ENCODE measurements at places on chromosomes 6 and 20.

DNA sequence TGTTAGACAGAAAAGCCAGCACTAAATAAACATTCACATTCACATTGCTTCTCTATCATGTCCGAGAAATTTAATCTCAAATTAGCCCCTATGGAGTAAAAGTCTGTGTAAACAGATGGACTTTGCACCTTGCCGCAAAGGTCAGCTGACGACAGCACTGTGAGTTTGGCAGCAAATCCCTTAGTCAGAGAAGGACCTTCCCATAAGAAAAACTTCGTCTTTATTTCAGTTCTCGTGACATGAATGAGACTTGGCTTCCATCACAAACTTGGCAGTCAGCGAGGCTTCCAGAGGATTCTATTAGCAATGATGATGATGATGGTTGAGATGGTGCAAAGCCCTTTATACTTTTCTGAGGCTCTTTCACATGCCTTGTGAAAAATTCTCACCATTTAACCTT lies 133.7 kb upstream of the IFNGR1 start:
- DNase-seq = no peak

DNA sequence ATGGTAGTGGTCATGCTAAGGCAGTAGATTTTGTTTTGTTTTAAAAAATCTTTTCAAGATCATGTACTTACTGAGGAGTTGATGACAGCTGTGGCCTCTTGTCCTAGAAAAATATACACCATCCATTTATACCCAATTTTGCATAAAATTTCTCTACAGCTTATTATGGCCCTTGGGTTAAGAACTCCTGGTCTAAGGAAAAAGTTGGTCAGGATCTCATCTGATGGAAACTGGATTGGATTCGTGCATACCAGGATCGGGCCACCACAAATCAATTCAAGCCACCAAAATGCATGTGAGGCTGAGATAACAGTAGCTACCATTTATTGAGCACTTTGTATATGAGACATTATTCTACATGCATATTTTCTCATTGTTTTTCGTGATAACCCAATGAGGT lies 244.4 kb downstream of the ZFAND3 start:
- no peak for DNase-seq

- DNase-seq = no peak
Measured at GRCh38 chr20:4819901-4820300, 98.2 kb downstream of the PRND start.

GRCh38 chr6:144214622-144215401 lies 64.5 kb downstream of the STX11 start:
- no peak for DNase-seq

DNA sequence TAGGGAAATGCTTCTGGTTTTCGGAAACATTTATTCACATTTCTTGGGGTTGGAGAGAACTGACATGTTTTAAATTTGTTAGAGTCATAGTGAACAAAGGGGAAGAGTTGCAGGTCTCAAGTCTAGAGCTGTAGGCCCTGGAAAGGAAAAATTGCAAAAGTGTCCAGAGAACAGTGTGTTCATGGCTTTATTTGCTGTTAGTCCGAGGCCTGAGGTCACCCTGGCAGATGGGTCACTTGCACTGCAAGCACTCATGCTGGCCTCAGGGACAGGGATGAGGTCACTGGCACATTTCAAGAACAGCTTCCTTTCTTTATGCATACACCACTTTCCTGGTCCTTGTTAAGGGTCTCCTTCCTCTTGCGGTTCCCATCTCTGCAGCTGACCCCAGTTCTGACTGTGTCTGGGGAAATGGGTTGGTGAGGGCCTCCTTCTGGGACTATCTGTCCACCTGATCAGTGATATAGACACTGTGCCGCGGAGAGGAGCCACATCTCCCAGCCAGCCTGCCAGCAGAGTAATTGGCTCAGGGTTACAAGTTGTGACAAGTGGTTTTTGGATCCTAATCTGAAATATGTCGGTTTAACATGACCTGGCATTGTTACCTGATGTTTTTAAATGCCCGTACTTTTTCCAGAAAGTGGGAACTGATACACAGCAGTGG lies 194.0 kb downstream of the EYA4 start:
- DNase-seq = no peak

GRCh38 chr6:89471287-89471867 lies 38.4 kb downstream of the ANKRD6 start:
- DNase-seq = no peak

DNA sequence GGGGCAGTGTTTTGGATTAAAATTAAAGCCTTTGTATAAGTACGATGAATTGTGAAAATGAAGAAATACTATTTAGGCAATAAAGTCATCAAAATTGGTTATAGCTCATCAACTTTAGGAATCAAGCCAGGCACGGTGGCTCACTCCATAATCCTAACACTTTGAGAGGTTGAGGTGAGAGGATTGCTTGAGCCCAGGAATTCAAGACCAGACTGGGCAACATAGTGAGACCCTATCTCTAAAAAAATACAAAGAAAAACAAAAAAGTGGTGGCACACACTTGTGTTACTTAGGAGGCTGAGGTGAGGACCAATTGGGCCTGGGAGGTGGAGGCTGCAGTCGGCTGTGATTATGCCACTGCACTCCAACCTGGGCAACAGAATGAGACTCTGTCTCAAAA lies 8.5 kb upstream of the RHAG start:
- no peak for DNase-seq

DNA sequence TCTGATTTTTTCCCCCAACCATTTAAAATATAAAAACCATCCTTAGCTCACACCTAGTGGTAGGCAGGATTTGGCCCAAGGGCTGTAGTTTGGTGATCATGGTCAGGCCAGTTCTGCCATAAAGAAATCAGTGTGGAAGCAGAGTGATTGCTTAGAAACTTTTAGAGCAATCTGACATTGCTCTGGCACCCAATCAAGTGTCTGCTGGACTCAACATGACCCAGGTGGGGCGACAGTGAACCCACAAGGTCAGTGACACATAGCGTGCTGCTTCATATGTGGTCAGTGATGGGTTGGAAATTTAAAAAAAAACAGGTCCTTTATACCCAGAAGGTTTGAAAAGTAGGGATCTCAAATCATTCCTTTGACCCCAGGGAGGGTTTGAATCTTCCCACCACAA lies 107.9 kb downstream of the BANF2 start:
- DNase-seq = no peak

- DNase-seq = no peak
Measured at GRCh38 chr6:168300975-168301647, 18.5 kb downstream of the DACT2 start.

- DNase-seq = no peak
Measured at GRCh38 chr6:115216835-115217234, 843.9 kb downstream of the FRK start.

DNA sequence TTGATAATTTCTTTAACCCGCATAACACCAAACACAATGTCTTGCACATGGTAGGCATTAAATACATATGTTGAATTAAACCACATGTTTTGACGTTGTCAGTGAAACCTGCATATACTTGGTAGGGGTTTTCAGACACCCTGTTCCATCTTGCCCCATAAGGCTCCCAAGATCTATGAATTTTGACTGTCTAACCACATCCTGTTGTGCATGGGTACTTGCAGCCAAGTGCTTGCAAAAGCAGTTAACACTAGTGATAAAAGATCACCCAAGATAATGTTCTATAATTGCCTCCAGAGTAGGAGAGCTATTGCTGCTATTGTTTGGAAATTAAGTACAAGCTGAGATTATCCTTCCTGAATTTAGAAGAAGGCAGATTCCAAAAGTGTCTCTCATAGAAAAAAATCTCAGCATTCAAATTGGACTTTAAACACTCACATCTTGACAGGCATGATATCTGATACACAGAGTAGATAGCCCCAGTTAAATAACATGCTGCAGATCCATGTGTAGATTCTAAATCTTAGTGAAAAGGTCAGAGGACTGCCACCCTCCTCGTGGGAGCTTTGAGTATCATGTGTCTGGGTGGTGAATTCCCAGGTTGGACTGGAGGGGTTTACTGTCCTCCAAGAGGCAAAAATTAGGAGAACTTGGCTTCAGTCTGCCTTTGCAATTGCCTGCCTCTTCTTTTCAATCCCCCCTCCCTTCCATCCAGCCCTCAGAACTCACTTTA lies 25.8 kb upstream of the CCN6 start:
- DNase-seq = no peak

GRCh38 chr6:150038202-150039062 lies 13.1 kb upstream of the RAET1L start:
- no peak for DNase-seq

DNA sequence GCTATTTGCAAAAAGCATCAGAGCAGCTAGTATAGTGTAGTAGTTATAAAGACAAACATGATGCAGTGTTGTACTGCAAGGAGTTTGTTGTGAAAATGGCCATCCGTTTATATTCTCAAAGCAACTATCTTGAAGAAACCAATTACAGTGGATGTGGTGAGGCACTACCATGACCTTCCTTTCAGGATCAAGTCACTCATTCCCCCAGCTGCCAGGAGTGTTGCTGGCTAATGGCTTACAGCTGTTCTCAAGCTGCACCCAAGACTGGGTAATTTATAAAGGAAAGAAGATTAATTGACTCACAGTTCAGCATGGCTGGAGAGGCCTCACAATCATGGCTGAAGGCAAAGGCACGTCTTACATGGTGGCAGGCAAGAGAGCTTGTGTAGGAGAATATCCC lies 29.0 kb downstream of the ADGRF4 start:
- DNase-seq = no peak

GRCh38 chr20:16573001-16573965 lies at the start of gene KIF16B:
Gene KIF16B, minus strand, starts transcription at chr20:16573448. Its CDS starts 173 bp downstream, at chr20:16573275.
- DNase-seq = peak; percentile 86

GRCh38 chr20:38373231-38373867 lies 27.1 kb downstream of the LBP start:
- no peak for DNase-seq

DNA sequence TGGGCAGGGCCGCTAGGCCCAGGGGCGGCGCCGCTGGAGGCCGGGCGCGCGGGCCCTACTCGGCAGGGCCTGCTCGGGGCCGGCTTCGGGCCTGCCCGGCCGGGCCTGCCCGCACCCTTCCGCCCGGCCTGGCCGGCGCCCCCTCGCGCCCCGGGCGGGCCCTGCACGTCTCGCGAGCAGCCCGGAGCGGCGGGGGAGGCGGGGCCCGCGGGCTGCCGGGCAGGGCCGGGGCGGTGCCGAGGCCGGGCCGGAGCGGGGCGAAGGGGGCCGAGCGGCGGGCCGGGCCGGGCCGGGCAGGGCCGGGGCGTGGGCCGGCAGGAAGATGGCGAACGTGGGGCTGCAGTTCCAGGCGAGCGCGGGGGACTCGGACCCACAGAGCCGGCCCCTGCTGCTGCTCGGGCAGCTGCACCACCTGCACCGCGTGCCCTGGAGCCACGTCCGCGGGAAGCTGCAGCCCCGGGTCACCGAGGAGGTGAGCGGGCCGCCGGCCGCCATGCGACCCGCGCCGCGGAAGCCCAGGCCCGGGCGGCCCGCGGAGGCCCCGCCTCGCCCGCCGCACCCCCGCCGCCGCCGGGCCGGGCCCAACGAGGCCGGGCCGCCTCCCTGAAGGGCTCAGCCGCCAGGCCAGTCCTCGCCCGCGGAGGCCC lies at the start of gene NPEPL1:
NPEPL1 (plus strand) TSS at position 222 of the 647 bp plus-strand sequence; CDS start at position 323, 101 bp downstream.
- DNase-seq = no peak

- DNase-seq = no peak
Measured at GRCh38 chr6:109759098-109759955, 68.2 kb downstream of the FIG4 start.

DNA sequence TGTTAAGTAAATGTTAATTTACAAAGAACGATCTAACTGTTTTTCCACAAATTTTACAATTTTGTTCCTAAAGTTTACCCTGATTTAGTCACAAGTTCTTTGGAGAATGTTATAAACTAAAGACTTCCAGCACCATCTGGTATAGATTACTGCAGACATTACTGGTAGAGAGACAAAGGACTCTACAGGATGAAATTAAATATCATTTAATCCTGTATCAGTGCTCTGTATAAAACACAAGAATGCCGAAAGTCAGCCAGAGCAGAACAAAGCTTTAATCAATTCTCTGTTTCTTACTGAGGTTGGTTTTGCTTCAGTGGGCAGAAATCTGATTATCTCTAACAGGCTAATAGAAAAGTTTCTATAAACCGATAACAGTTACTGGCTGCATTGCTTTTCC lies 763.6 kb downstream of the TENT5A start:
- no peak for DNase-seq

DNA sequence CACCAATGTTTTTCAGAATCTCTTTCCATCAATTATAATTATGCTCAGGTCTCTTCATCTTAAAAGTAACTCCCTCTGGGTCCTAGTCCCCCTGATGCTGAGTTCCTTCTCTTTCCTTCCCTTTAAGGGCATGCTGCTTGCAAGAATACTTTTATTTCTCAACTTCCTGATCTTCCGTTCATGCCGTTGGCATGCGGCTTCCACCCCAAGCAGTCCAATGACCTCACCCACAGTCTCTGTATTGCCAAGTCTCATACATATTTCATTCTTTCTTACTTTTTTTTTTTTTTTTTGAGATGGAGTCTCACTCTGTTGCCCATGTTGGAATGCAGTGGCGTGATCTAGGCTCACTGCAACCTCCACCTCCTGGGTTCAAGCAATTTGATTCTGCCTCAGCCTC lies 83.5 kb downstream of the NDUFAF5 start:
- DNase-seq = no peak

DNA sequence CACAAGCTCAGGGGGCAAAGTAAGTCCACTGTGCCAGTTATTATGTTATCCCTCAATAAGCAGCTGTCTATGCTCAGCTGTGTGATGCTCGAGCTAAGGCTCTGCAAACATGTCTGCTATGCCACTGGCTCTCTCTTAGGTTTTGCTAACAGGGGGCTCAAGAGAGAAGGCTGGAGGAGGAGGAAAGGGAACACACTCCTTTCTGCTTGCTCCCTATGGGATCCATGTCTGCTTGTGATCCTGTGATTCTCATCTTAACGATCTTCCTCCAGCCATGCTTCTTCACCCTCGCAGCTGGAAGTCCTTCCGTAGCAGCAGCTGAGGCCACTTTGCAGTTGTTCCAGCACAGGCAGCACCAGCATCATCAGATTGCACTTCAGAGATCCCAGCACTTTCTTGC lies 37.0 kb upstream of the IGF2R start:
- DNase-seq = no peak

DNA sequence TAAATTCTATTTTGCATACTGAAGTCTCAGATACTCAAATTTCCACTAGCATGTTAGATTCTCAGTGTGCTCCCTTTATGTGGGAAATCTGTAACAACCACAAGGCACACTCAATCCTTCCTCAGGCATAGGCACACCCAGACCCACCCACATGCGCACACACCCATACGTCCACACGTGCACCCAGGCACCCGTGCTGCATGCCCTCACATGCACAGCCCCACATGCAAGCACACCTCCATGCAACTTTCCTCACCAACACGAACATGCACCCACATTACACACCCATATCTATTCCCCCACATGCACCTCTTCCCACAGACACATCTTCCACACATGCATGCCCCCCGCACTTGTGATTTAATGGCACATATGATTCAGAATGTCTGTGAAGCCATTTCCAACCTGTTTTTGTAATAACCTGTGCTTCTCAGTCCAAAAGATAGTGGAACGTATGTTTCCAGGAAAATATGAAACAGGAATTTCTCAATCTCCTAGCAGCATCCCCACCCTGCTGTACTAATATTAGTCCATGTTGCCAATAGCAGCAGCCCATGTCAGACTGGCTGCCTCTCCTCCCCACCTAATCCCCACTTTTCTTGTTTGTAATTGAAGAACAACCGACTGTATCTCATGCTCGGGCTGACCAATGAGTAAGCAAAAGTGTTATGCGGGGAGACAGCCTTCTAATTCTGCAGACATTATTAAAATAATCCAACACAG lies 11.3 kb upstream of the CYP24A1 start:
- DNase-seq = no peak
